Bronchial epithelial cell (primary cell): ENCODE measurements at places on chromosomes 11 and 22.
A peak's percentile ranks its signal among the peaks of the same experiment; 100 is the strongest.

DNA sequence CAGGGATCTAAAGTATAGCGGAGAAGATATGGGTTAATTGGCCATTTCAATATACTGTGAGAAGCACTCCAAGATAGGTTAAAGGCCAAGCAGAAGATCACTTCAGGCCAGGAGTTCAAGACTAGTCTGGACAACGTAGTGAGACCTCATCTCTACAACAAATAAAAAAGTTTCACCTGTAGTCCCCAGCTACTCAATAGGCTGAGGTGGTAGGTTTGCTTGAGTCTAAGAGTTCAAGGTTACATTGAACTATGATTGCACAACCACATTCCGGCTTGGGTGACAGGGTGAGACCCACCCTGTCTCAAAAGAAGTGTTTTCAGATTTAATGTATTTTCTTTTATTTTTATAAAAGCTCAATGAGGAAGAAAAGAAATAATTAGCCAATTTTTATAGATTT, 25.4 kb downstream of the PATL1 start:
- no peak for DNase-seq

DNA sequence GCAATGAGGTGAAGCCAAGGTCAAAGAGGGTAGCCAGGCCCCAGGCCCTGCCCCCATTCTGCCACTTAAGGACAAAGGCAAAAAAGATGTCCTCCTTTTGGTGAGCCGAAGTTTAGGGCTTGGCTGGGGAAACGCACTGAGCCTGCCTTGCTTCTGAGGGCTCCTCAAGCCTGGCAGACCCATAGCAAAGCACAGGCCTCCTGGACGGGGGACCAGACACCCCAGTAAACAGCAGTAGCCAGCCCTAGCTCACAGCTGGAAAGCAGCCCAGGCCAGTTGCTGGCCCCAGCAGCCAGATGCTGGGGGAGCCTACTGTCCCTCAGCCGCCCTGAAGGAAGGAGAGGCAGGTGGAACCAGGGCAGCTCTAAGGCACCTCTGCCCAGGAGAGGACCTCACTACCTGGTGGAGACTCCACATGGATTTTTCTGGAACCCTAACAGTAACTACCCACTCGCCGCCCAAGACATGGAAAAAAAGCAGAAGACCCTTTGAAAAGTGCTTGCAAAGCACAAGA, 3.8 kb upstream of the PYGM start:
- DNase-seq = no peak

GRCh38 chr11:126497581-126498122, 142.2 kb downstream of the ST3GAL4 start:
- no peak for DNase-seq

DNA sequence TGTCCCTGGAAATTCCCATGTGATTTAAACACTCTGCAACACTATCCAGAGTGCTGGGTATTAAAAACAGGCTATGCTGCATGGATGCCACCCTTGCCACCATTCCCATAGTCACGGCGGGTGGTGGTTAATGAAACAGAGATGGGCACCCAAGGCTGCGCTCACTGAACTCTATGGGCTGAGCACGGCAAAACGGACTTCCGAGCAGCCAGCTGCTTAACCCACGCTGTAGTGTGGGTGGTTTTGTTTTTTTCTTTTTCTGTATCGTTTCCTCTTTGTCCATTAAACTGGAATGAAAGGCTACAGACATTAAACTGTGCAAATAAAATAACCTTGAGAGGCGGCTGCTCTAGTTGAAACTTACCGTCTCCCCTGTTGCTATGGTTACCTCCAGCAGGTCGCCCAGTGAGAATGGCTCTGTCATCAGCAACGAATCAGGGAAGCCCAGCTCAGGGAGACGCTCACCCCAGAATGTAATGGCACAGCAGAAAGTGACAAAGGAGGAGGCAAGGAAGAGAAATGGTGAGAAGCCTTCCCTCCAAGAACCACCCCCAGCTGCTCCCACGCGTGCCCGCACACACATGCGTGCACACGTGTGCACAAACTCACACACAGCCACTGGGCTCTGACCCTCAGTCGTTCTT, 102.1 kb downstream of the C11orf91 start:
- no peak for DNase-seq

DNA sequence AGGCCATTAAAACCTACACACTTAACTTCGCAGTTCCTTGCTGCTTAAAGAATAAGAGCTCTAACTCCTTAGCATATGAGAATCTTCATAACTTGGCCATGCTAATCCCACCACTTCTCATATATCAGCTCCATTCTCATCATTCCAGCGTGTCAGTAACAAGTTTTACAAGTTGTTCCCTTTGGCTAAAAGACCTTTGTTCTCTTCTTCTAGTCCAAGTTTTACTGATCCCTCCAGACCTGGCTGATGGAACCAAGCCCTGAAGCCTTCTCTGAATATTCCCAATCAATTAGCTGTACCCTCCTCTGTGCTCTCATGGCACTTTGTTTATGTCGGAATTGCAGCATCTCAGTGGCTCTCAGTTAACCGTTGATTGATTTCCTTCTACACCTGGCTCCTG, 35.8 kb downstream of the GAB2 start:
- DNase-seq = no peak

- no peak for DNase-seq
These were observed 1.2 kb downstream of the YDJC start for GRCh38 chr22:21628386-21629254.

- DNase-seq = no peak
These were observed 16.1 kb upstream of the TMEM86A start for GRCh38 chr11:18682466-18682865.

GRCh38 chr11:130854483-130854882, 61.8 kb downstream of the SNX19 start:
- no peak for DNase-seq

DNA sequence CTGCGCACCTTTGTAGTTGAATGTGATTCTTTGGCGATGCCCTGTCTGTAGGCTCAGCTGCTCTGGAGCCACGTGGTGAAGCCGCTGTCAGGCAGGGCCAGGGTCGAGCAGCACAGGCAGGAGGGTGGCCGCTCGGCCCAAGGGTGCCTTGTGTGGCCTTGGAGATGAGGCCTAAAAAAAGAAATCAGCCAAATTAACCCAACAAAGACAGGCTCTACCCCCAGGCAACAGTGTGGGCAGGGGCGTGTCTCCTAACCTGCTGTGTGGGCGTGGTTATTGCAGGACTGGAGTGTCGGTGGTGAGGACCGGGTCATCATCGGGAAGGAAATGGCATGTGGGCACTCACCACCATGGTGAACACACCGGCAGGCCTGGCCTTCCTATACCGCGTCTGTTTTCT, 34.3 kb downstream of the CTTN start:
- DNase-seq = no peak

- DNase-seq = no peak
These were observed 809.4 kb upstream of the RAG2 start for GRCh38 chr11:37407461-37407860.

GRCh38 chr22:43005106-43005505, 9.8 kb downstream of the PACSIN2 start:
- no peak for DNase-seq

- peak; percentile 67 for DNase-seq
These were observed 46.5 kb upstream of the FIBIN start for GRCh38 chr11:26947379-26947844.

GRCh38 chr11:73539506-73540084, 58.3 kb downstream of the FAM168A start:
- no peak for DNase-seq

GRCh38 chr22:20520093-20520511, 12.7 kb downstream of the MED15 start:
- peak; percentile 39 for DNase-seq

DNA sequence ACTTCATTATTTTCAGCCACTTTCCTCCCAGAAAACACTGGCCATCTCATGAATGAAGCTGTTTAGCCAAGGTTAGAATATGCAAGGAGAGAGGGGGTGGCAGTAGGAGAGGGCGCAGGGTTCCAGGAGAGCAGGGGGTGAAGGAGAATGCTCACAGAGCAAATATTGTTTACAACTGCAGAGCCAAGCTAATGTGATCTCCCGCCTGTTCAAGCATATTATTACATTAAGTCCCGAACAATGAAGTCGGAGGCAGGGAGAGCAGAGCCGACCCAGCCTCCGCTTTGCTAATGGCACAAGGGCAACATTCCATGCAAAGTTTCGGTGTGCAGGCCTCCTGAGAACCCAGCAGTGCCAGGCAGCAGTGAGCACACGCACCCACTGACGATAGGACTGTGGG, 80.1 kb downstream of the MICAL3 start:
- no peak for DNase-seq

DNA sequence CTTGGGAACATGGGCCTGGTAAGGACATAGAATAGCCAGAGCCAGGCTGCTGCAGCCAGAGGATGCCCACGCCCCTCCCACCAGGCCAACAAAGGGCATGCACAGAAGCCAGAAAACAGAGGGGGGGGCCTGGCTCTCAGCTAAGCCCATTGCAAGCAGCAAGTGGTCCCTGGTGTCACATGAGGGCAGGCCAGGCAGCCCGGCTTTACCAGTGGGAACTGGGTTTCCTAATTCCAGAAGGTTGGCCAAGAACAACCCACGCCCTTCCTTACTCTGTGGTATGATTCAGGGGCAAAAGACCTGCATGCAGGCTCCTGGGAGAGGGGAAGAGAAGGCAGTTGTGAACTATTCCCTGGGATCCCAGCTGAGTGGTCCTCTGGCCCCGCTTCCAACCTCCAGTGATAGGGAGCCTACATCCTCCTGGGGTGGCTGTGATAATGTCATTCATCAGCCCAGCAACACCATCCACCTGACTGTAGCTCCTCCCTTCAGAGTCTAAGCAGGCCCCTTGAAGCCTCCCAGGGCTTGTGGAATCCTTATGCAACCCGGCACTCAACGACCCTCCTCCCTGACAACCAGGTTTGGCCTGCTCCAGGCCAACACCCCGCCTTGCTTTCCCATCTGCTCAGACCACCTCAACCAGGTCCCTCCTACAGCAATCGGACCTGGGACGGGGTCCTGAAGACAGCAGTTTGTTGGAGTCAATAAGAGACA, 62.1 kb upstream of the LMO1 start:
- no peak for DNase-seq

DNA sequence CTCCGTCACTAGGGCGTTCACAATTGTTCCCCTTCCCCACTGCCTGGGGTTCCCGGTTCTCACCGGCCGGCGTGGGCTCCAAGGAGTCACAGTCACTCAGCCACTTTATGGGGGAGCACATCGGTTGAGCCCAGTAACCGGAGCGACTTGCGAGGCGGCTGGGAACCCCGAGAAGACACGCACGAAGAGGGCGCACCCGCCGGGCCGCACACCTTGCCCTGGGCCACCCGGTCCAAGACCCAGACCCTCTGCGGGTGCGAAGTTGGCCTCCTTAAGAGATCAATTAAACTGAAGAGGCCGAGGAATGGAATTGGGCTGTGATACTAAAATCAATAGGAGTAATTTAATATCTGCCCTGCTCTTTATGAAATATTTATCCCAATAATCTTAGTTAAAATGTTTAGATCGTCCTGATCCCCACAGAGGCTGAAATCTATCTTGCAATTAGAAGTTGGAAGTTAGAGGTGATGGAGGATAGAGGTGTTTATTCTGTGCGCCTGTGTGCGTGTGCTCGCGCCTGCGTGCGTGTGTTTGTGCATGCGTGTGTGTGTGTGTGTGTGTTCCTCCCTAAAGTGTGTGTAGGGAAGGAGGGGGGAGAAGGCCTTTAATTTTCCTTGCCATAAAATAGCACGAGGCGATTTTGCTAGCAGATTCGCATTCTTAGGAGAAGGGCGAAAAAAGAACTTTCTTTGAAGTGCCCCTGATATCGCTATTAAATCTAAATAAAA, 954 bp upstream of the MN1 start:
- DNase-seq = no peak

DNA sequence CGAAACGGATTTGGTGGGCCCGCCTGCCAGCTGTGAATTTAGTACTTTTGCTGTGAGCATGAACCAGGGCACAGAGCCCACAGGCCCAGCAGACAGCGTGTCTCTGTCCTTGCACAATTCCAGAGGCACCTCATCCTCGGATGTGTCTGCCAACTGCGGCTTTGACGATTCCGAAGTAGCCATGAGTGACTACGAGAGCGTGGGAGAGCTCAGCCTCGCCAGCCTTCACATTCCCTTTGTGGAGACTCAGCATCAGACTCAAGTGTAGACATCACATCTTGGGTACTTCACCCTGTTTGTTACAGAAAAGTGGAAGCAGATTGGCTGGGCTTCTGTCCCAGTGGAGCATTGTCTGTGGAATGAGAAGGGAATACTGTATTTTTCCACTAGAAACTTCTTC, 78.6 kb upstream of the MTNR1B start:
- no peak for DNase-seq

GRCh38 chr11:69821511-69822040, 2.4 kb upstream of the FGF3 start:
- DNase-seq = no peak

DNA sequence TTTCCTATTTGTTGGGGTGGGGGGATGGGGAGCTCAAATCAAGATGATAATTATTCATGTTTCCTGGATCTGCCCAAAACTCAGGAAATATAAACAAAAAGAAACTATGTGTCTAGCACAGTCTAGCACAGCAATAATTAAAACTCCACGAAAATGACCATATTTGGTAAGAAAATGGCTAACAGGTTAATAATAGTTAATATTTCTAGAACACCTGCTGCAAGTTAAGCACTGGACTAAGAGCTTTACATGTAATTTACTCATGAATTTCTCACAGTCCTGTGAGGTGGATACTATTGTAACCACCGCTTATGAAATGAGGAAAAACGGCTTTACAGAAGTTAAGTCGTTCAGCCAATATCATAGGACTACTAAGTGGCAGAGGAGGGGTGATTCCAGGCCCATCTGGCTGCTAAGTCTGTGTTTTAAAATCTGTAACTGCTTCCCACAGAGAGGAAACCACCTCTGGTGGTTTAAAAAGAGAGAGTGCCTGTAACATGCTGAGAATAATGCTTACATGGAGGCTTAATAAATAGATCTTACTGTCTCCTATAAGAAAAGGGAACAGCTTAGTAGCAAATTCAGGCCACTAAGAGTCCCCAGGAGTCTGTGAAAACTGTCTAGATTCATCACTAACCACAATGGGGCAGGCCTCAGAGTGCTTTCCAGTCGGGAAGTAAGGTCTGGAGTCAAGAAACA, 11.0 kb upstream of the AMOTL1 start:
- no peak for DNase-seq

- DNase-seq = no peak
These were observed 59.0 kb downstream of the LRP5 start for GRCh38 chr11:68371171-68372041.

- DNase-seq = no peak
These were observed 106.7 kb downstream of the CCDC81 start for GRCh38 chr11:86481399-86481798.
